ENCODE measurements at places on chromosomes 7 and 10.

- ATAC-seq = no peak
These were observed 481.4 kb downstream of the NEBL start for GRCh38 chr10:20415684-20416083.

- no peak for ATAC-seq
These were observed 23.6 kb downstream of the PIP4K2A start for GRCh38 chr10:22690614-22691431.

DNA sequence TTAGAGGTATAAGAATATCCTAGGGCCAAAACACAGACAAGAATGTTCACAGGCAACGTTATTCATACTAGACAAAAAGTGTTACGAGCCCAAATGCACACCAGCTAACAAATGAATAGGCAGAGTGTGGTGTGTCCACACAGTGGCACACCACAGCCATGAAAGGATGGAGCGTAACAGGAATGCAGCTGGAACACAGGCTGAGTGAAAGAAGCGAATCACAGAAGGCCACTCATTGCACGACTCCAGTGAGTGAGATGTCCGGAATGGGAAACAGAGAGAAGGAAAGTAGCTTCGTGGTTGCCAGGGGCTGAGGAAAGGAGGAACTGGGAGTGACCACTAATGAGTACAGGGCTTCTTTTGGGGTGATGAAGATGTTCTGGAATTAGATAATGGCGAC, 198.8 kb downstream of the TNS3 start:
- ATAC-seq = no peak

- peak; percentile 78 for ATAC-seq
These were observed 370.0 kb upstream of the IGFBP3 start for GRCh38 chr7:46291050-46291438.

DNA sequence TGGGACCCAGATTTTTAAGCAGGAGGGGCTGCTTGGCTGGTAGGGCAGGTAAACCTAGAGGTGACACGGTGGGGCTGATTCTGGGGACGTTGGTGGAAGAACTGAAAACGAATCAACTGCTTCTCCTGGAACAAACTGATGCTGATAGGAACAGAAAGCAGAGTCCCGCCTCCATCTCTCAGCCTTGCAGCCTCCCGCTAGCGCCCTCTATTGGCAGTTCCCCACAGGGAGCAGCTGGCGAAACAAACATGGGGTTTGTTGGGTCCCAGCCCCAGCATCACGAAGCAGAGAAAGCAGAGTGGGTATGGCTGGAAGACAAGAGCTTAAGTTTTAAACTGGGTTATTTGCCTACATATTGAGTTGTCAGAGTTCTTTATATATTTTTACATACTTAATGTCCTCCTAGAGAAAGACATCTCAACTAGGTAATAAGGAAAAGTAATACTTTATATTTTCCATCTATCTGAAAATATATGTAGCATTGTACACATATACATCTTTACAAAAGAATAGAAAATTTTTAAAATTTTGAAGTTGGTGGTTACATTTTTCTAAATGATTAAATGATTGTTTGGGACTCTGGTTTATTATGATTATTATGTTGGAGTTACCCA, 42.3 kb upstream of the FOXI2 start:
- ATAC-seq = peak; percentile 47

- no peak for ATAC-seq
These were observed 7.8 kb upstream of the GPR141 start for GRCh38 chr7:37675749-37676148.

DNA sequence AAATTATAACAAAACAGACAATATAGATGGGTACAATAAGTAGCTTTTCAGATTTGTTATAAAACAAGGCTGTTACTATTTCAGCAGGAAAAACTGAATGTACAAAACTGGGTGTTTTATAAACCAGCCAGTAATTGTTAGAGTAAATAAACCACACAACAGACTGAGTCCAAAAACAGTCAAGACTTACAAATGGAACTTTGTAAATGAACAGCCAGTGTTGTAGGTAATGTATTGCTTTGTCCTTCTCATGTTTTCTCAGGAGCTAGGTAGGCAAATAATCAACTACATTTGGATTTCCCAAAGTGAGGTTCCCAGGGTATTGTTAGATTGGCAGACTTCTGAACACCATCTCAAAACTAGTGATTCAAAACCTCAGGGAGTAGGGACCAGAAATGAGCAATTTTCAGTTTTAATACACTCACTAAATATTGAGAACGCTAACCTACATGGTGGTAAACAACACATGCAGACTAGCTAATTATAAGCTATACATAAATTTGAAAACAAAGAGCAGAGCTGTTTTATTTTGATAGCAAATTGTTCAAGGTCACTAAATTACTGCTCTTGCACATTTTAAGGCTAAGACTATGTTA, 36.2 kb downstream of the HERPUD2 start:
- ATAC-seq = no peak

DNA sequence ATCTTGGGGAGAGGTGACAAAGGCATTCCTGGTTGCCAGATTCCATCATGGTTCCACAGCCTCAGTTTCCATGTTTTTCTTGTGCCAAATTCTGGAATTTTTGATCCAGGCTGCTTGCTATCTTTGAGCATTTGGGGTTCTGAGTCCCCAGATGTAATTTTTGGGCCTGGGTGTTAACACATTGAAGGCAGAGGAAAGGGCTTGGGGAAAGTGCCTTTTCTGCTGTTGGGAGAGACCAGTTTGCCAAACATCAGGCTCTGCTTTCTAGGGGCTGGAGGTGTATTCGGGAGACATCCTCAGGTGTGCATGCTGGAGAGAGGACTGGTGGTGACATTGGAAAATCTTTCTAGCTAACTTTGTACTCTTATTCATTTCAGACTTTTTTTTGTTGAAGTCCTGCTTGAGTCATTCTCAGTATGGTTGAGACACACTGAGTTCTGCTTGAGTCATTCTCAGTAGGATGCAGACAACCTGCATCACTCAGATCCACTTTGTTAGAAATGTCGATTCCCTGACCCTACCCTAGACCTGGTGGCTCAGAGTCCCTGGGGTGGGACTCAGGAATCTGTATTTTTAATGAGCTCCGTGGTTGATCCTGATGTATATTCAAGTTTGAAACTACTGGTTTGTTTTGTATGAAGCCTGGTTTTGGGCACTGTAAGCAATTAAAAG, 101.0 kb downstream of the LRMDA start:
- ATAC-seq = peak; percentile 54

DNA sequence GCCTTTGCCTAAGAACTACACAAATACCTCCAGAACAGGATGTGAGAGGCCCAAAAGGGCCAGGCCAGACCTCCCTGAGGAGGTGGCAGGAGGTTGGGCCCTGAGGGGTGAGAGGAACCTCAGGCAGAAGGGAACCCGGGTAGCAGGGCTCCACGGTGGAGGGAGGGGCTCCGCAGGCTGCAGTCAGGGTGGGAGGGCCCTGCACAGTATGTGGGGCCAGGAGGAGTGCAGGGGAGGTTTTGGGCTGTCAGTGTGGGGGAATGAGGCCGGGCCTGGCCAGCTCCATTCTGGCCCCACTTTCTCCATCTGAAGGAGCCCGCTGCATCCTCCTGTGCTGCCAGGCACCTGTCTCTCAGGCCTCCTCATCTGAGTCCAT, 25.9 kb downstream of the DNAJB12 start:
- ATAC-seq = no peak

DNA sequence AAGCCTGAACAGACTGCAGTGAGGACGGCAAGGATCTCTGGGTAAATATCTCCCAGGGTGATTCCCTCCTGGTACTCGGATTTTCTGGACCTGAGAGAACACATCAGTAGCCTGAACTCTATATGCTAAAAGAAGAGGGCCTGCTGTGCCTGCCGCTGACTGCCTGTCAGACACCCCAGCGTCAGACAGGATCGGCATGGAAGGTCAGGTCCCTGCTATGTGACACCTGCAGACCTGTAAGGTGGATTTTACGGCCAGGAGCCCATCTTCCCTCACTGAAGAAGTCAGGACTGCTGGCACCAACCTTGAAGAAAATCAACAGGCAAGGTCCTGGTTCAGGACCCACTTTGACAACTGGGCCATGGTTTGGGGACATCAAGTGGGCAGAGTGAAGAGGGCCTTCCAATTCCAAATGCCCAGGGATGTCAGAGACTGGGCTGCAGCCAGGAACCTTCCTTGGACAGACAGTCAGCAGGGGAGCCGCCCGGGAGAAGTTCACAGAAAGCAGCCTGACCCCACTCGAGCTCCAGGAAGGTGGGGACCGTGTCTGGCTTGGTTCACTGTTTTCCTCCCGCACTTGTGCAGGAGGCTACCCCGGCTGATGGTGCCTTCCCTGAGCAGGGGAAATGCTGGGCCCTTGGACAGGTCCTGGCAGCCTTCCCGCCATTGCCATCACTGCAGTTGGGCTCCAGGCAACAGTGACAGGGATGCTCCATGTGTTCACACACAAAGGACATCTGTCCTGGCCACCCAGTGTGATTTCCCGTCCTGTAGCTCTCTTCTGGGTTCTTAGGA, 91.8 kb upstream of the LANCL2 start:
- no peak for ATAC-seq

GRCh38 chr7:12004581-12004980, 172.6 kb upstream of the THSD7A start:
- no peak for ATAC-seq

DNA sequence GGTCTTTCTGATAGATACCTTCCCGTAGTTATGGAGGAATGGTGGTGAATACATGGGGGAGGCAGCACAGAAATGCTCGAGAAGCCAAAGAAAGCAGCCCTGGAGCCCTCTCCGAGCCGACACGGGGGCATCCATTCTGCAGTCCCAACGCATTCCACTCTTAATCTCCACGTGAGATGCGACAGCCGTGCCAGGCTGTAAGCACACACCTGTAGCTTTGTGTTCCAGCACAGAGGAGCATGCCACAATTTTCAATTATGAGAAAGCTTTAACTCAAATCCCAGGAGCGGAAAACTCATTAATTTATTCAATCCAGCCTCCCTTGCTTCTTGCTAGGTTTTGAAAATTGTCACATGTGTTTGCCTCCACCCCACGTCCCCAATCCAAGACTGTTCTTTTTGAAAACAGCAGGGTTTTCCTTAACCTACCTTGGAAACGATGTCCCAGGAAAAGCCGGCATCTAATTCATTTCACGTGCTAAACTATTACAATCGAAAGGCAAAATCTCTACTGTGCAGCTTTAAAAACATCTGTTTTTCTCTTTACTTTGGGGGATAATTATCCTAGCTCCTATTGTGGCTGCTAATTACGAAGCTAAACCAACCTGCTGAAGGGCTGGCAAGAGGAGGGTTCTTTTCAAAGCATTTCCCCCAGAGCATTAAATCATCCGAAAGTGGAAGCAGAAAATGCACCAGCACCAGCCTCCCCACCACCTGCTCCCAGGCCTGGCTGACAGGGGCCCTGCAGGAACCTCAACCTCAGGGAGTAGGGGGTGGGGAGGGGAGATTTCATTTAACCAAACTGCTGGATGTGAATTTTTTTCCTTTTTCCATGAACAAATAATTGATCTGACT, 56.0 kb upstream of the CHST15 start:
- no peak for ATAC-seq

- no peak for ATAC-seq
These were observed 60.9 kb upstream of the ADRB1 start for GRCh38 chr10:113982769-113983168.

All from SK-N-SH treated with all-trans-retinoic acid at 6 μM for 48 hours (cell line).